ENCODE measurements at places on chromosomes 13 and 19.

DNA sequence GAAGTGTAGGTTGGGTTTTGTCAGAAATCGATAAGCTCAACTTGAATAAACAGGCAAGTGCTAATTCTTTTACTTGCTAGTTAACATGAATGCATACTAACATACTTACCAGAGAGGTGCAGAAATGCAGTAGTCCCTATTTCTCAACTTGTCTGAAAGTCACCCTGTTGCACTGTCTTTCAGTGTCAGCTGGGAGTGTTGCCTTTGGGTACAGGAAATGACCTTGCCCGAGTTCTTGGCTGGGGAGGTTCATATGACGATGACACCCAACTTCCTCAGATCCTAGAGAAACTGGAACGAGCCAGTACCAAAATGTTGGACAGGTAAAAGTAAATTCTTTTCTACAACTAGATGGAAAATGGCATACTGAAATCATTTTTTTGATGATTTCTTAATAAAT lies 103.5 kb upstream of the AKAP11 start:
- no peak for DNase-seq

DNA sequence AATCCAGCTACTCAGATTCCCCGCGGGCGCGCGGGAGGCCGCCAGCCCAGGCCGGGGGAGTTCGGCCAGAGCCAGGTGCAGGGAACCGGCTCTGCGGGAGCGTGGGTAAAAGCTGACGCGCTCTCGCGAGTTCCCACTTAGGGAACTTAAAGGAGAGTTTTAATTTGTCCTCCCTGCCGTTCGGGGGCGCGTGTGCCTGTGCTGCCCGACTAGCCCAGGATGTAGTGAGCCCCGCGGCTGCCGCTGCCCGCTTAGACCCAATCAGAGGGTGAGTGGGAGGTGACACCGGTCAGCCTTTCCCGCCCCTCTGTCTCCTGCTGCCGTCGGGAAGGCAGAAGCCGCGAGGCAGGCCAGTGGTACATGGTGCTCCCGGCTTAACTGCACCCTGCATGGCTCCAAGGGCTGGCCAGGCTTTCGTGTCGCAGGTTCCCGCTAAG lies 36.0 kb upstream of the NEK3 start:
- DNase-seq = no peak

GRCh38 chr19:58318297-58318696 lies 8.5 kb upstream of the ZSCAN22 start:
- DNase-seq = no peak

DNA sequence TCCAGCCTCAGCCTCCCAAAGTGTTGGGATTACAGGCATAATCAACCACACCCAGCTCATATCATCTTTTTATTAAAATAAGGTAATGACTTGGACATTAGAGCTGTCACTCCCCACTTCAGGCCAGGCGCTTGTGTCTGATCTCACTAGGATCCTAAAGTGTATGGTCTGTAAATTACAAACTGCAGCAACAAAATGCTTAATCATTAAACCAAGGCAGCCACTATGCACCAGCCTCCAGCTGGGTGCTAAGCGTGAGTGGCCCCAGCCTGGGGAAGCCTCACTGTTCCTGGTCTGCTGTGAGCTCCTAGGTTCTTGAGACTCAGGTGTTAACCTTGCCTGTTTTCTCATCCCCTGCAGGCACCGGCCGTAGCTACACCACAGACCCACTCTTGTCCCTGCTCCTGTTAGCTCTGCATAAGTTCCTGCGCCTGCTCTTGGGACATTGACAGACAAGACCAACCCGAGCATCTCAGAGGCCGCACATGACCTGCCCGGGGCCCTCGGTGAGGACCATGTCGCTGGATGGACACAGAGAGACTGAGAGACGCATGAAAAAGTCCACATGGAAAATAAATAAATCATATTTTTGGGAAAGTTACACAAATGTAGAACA lies 37.8 kb downstream of the VSTM2B start:
- no peak for DNase-seq

- no peak for DNase-seq
Observed at GRCh38 chr13:41565216-41565615, 107.9 kb downstream of the RGCC start.

GRCh38 chr19:16078759-16079707 lies 2.7 kb downstream of the TPM4 start:
- peak; percentile 87 for DNase-seq

DNA sequence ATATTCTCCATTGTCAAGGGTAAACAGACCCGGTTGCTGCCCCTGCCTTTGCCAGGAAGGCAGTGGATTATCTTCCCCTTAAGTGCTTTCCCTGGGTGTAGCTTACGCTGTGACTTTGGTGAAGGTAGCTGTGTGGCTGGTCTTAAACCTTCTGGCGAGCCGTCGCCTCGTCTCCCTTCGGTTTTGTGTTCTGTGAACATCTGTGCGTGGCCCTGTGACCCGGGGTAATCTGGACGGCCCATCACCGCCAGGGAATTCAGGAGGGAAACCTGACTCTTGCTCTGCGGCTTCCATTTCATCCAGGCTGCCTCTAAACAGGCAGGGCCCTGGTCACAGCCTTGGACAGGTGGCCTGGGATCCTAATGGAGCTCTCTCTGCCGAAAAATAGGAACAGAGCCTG lies 78.7 kb downstream of the SHISA2 start:
- no peak for DNase-seq

DNA sequence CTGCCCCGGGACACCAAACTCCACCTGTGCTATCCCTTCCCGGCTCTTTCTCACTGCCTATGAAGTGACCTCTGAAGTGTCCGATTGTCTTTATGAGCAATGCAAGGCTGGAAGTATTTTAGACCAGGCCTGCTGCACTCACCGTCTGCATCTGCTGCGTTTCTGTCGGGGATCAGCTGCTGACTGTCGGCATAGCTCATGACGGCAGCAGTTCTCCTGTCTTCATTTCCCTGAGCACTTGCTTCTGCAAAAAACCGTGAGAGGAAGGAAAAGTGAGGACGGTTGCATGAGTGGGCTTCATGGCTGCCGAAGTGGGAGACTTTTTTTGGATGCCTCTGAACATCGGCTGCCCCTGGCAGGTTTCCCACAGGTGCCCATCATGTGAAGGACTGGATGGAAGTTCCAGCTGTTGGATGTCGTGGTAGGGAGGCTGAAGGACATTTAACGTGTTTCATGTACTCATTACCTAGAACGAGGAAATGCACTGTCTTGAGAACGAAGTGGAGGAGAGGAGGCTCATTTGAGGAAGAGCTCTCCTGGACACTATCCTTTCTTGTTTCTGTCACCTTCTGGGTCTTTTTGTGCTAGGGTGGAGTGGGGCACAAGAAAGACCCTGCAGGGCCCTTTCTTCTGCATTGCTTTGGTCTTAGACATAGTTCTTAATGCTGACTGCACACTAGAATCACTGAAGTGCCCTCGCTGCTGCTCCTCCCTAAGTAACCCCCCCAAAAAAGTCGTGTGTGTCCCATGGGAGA lies 94.7 kb downstream of the RNASEH2B start:
- no peak for DNase-seq

GRCh38 chr19:5839065-5840017 lies at the start of gene FUT6:
FUT6 (minus strand) TSS chr19:5839702; CDS start chr19:5832567, 7,135 bp downstream.
- DNase-seq = no peak

GRCh38 chr19:54418030-54418929 lies 3.0 kb downstream of the TTYH1 start:
- DNase-seq = no peak

DNA sequence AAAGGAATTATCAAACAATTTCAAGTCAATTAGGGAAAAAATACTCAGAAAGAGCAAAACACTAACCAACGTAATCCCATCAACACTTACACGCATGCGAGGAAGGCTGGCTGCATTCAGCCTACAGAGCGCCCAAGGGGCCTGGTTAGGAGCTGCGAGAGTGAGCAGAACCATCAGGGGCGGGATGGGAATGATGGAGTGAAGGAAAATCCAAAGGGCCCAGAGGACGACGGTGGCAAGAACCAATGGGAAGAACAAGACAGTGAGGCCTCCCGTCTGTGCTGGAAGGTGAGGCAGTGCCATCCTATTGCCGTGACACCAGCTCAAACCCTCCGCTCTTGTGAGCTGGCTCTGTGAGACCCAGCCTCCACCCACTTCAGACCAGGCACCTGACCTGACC lies 253.0 kb downstream of the IRS2 start:
- DNase-seq = no peak

GRCh38 chr13:31168166-31168565 lies 6.5 kb upstream of the HSPH1 start:
- no peak for DNase-seq

DNA sequence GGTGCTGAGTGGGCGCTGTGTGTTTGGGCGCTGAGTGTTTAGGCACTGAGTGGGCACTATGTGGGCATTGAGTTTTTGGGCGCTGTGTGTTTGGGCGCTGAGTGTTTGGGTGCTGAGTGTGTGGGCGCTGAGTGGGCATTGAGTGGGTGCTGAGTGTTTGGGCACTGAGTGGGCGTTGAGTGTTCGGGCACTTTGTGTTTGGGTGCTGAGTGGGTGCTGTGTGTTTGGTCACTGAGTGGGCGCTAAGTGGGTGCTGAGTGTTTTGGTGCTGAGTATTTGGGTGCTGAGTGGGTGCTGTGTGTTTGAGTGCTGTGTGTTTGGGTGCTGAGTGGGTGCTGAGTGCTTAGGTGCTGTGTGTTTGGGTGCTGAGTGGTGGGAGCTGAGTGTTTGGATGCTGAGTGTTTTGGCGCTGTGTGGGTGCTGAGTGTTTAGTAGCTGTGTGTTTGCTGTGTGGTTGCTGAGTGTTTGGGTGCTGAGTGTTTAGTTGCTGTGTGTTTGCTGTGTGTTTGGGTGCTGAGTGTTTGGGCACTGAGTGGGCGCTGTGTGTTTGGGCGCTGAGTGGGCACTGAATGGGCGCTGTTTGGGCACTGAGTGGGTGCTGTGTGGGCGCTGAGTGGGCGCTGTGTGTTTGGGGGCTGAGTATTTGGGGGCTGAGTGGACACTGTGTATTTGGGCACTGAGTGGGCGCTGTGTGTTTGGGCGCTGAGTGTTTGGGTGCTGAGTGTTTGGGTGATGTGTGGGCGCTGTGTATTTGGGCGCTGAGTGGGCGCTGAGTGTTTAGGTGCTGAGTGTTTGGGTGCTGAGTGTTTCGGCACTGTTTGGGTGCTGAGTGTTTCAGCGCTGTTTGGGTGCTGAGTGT lies 47.2 kb upstream of the F7 start:
- no peak for DNase-seq

GRCh38 chr19:10408511-10409283 lies 5.4 kb upstream of the CDC37 start:
- DNase-seq = no peak

DNA sequence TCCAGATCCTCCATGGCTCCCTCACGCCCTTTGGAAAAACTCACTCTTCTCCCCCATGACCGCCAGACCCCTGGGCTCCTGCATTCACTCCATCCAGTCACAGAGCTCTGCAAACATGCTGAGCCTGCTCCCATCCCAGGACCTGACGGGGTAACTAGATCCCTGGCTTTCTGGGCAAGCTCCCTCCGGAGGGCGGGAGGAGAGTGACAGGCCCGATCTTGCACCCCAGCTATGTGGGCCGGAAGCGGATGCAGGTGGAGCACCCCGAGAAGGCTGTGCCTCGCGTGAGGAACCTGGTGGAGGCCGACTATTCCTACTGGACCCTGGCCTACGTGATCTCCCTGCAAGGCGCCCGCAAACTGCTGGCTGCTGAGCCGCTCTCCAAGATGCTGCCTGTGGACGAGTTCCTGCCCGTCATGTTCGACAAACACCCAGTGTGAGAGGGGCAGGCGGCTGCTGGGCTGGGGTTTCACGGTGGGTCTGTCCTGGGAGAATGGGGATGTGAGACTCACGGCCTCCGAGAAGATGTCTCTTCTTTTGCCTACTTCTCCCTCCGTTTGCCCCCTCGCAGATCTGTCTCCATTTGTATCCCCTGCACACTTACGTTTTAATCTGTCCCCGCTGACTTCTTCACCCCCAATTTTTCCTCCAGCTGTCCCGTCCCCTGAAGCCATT lies 25.2 kb downstream of the COLGALT1 start:
- no peak for DNase-seq

DNA sequence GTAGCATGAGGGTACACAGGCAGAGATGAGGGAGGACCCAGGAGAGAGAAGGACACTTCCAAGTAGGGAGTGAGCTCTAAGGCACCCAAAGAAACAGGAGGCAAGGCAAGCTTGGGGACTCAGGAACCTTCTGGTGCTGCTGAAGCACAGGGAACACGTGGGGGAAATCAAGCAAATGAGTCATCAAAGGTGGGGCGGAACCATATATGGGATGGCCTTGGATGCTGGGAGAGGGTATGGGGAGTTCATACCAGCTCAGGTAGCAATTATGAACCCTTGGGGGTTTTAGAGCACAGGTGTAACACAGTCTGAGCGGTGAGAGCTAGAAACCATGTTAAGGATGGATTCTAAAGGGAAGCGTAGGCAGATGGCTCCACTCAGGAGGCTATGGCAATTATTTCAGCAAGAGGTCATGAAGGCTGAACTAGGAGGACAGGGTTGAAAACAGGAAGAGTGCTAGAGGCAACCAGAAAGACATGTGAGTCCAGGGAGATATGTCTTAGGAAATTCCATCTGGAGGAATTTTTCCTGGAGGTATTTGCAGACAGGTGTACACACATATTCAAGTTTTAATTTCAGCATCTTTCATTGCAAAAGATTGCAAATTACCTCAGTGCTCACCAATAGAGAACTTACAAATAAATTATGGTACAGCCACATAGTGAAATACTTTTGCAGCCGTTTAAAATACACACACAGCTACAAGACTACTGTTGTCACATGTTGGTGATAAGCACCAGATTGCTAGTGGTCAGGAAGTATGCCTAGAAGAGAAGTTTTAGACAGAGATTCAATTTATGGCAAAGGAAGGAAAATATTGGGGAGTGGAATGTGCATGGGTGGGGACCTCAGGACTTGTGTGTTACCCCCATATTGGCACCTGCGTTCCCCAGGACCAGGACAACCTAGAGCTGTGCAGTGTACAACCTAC lies 77.0 kb downstream of the STARD13 start:
- no peak for DNase-seq

- peak; percentile 71 for DNase-seq
Observed at GRCh38 chr13:48818495-48819356, 157.0 kb upstream of the FNDC3A start.

GRCh38 chr13:78046331-78046730 lies 127.7 kb upstream of the EDNRB start:
- no peak for DNase-seq
